GM04504 (cell line): ENCODE measurements at places on chromosomes 4 and X.
A peak's percentile ranks its signal among the peaks of the same experiment; 100 is the strongest.

DNA sequence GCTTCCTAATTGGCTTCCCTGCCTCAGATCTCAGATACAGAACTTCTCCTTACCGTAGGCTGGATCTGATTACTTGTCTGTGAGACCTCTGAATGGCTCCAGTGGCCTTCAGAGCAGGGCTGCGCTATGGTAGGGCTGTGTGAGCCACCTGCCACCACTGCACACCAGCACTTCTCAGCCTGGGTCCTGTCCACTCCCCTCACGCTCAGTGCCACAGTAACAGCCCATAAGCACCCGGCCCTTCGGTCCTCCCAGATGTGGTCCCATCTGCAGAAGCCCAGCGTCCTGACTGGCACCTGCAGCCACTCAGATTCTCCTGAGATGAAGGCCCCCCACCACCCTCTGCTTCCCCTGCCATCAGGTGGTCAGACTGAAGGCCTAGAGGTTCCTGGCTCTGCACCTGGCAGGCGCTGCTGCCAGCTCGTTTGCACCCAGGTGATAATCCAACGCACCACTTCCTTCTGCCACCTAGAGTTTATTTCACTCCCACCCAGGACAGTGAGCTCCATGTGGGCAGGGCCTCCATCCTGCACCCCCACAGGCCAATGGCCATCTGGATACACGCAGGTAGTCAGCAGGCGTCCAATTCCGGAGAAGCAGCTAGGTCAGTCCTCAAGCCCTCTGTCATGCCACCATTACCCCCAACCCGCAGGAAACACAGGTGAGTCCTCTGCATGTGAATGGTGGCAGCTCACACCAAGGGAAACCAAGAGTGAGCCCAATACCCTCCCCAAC is 5.4 kb downstream of the WDR1 start:
- no peak for DNase-seq

- no peak for DNase-seq
These were observed 44.7 kb downstream of the DDX60 start for GRCh38 chr4:168273838-168274237.

GRCh38 chr4:60992037-60992436 is 208.1 kb upstream of the ADGRL3 start:
- DNase-seq = no peak

DNA sequence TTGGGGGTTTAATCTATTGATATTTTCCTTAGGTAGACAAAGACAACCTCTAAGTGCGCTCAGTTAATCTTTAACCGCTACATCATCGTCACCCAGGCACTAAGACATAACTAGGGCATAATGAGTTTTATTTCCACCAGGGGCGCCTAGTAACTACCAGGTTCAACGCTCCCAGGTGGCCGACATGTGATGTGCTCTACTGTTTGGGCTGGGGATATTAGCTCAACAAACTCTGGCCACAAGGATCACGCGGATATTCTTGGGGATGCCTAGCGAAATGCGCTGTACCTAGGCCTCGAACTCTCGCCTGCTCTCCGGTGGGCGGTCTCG is 915 bp upstream of the RAB33B start:
- DNase-seq = peak; percentile 52

DNA sequence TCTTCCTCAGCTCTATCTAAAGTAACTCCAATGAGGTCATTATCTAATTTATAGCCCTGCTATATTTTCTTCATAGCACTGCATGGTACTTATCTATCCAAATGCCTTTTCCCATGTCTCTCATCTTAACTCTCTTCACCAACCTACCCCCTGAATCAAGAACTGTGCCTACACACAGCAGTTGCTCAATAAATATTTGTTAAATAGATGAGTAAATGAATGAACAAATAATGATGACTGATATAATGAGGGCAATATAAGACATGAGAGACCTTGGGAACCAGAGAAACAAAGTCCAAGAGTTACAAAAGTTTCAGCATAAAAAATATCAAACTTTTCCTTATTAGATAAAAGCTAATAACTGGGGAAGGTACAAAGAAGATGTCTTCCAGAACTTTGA is 19.6 kb downstream of the CAMK2D start:
- DNase-seq = no peak

- no peak for DNase-seq
These were observed 119.5 kb upstream of the MAP9 start for GRCh38 chr4:155496294-155496626.

DNA sequence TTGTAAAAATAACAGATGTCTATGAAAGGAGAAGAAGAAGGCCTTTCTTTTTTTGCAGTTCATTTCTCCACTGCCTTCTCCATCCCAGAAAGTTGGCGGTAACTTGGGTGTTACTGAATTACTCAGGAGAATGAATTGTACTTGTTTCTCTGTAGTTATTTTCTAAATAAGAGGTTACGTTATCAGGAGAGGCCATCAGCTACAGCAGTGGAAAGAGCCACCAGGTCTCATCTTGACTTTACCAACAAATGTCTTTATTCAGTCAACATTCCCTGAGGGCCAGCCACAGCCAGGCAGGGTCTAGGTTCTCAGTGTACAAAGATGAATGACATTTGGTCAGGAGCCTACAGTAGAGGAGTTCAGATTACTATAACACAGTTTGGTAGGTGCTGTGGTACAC is 8.1 kb downstream of the HADH start:
- no peak for DNase-seq

GRCh38 chr4:174080361-174080760 is 203.1 kb downstream of the FBXO8 start:
- DNase-seq = peak; percentile 13

DNA sequence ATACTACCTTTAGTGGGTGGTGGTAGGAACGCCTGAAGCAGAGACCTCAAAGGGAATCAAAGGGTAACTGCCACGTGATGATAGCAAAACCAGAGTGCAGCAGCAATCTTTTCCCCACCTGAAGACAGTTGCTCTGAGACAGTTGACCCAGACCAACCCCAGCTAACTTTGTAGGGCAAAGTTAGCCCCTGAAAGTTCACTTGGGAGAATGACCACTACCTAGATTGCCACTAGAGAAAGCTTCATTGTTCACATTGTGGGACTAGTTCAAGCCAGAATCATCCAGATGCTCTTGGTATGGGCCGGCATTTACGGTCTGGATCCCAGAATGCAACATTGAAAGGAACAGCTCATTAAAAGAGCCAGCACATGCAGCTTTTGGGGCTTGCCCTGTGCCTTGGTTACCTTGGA is 4.1 kb downstream of the SEPTIN6 start:
- no peak for DNase-seq

DNA sequence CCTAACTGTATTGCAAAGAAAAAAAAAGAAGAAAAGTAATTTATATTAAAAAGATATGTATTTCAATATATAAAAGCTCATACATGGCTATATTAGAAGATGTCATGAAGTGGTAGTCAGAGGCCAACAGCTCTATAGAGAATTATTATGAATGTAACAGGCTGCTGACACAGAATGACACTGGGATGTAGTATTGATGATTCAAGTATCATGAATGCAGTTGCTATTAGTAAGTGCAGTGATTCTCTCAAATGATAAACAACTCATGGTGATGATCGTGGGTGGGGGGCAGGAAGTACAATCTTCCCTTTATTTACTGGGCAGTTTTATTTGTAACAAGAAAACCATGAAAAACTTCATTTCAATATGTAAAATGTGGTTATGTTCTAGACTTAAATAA is 124.6 kb downstream of the COL4A6 start:
- no peak for DNase-seq

DNA sequence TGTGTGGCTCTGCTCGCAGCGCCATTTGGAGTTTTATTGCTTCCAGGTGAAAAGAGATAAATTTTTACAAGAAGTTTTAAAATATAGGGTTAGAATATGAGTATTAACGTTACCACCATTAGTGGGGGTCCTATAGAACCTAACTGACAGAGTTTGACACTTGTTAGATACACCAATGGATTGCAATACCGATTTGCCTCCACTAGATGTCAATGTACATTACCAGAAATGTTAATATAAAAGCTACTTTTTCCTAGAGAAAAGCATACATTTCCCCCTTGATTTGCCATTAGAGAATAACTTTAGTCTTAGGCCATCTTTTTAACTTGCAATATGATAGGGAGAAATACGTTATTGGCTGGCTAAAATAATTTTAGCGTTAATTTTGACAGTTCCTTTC is 108.4 kb downstream of the LINC00632 start:
- no peak for DNase-seq

DNA sequence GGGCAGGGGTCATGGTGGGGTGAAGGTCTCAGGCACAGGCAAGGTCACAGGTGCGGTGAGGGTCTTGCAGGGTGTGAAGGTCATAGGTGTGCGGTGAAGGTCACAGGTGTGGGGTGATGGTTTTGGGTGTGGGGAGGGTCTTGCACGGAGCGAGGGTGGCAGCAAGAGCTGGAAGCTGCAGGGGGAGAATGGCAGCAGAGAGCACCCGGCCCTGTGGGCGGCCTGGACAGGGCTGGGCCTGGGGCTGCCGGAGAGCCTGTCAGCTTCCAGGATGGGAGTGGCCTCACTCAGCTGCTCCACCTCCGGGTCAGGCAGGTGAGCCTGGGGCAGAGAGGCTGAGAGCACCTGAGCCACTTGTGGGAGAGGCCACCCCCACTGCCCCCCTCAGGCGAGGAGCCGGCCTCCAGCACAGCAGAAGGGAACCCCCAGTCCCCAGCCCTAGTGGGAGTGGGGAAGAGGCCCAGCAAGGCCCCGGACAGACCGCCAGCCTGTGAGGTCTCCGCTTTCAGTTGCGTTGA is 1.5 kb downstream of the MSANTD1 start:
- no peak for DNase-seq

DNA sequence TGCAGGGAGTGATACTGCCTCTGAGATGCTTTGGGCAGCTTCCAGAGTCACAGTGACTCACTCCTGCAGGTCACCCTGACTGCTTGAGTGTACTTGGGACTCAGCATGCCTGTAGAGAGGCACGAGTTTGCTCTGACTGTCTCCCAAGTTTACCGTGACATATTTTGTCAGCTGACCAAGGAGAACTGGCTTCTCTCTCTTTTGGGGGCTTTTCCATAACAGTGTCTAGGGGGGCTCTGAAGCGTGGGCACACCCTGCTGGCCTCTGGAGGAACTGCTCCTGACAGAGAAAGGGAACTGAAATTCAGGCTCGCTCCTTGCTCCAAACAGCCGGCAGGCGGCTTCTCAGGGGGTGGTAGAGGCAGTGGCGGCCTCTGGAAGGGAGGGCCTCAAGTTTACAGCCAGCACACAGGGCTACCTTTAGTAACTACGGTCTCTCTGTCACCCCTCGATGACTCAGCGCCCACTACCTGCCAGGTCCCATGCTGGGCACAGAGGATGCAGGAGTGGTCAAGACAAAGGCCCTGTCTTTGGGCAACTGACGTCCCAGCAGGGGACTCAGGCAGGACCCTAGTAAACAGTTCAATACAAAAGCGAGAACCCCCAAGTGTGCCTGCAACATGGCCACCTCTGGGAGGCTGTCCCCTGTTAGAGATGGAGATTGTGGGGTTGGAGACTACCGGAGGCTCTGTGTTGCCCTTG is 17.8 kb downstream of the ZNF185 start:
- peak; percentile 8 for DNase-seq

DNA sequence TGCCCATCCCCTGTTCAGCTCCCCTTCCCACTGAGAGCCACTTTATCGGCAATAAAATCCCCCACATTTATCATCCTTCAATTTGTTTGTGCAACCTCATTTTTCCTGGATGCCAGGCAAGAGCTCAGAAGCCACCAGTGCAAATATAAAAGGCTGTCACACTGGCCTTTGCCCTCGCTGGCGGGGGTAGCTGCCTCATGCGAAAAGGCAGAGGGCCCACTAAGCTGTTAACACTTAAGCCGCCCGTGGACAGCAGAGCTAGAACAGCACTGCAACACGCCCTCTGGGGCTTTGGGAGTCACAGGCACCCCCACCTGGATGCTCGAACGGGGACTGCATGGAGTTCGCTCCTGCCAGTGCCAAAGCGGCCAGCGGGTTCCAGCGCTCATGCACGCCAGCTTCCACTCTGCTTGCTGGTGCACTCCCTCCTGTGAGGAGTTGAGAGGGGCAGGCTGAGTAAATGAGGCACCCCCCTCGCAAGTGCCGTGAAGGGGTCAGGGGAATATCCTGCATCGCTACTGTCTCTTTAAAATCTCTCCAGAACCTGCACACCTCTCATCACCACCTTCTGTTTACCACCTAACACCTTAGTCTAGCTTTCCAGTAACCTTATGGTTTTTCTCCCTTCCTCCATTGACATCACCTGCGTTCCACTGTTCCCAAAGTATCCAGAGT is 99.5 kb downstream of the SORBS2 start:
- DNase-seq = no peak

- no peak for DNase-seq
These were observed 362.5 kb upstream of the FAT1 start for GRCh38 chr4:187086151-187086550.

GRCh38 chr4:101787701-101788316 is 2.7 kb upstream of the BANK1 start:
- DNase-seq = no peak

- DNase-seq = no peak
These were observed 131.0 kb upstream of the HUWE1 start for GRCh38 chrX:53817548-53817947.

DNA sequence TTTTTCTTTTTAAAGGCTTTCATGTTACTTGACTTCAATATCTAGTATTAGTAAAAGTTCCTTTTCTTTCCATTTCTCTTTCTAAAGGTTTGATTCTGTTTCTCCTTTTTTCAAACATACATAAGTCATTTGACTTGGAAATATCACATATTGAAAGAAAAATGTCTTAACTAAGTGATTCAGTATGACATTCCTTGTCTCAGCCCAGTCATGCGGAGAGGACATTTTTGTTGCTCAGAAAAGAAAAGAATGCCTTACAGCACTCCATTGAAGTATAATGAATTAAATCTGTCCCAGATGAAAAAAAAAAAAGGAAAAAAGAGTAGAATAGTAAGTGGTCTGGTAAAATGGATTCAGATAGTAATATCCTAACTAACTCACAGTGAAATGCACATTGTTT is 466.1 kb downstream of the ADGRL3 start:
- DNase-seq = no peak

- no peak for DNase-seq
These were observed 66.5 kb downstream of the DMP1 start for GRCh38 chr4:87716371-87717265.

- DNase-seq = no peak
These were observed 156.1 kb upstream of the LNX1 start for GRCh38 chr4:53747401-53747800.

GRCh38 chr4:140234697-140235060 is 80.7 kb upstream of the MAML3 start:
- DNase-seq = no peak

DNA sequence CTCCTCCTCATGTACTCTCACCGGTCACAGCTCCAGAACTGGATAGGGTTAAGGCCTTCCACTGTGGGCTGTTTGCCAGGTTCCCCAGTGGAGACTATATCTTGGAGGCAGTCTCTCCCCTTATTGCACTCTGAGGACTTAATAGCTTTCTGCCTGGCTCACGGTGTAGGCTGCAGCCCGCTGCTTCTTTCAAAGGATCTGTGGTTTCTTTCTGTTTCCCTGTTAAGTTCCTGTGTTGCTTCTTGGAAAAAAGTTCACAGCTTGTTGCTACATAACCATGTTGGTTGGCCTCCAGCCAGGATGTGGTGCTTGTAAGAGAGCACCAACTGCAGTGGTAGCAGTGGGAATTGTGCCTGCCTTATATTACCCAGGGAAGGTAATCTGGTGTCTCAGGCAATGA is 24.9 kb upstream of the ZDHHC15 start:
- DNase-seq = no peak
